ENCODE measurements at places on chromosomes 3 and 15. TPM values are rescaled to one million over a fixed set of nuclear protein-coding genes. Genes with fewer than 3 reads are reported as not detected.

The TP63 gene
- 2.5 TPM for polyA plus RNA-seq

The CNTN3 gene
- polyA plus RNA-seq: 8.4 TPM

The REC114 gene
- polyA plus RNA-seq: not detected

The DLEC1 gene
- 0.75 TPM for polyA plus RNA-seq

The TPRG1 gene
- polyA plus RNA-seq: 1.3 TPM

The OIP5 gene
- polyA plus RNA-seq: 7.5 TPM

The IQCH gene
- polyA plus RNA-seq: 6.9 TPM

The PATL2 gene
- 0.56 TPM for polyA plus RNA-seq

The GAP43 gene
- 1.1 TPM for polyA plus RNA-seq

The NDN gene
- 85.7 TPM for polyA plus RNA-seq

The DTX3L gene
- 14.1 TPM for polyA plus RNA-seq

The EXD1 gene
- polyA plus RNA-seq: not detected

The CADPS gene
- 2.4 TPM for polyA plus RNA-seq
